ENCODE measurements at places on chromosomes 11 and 22.

DNA sequence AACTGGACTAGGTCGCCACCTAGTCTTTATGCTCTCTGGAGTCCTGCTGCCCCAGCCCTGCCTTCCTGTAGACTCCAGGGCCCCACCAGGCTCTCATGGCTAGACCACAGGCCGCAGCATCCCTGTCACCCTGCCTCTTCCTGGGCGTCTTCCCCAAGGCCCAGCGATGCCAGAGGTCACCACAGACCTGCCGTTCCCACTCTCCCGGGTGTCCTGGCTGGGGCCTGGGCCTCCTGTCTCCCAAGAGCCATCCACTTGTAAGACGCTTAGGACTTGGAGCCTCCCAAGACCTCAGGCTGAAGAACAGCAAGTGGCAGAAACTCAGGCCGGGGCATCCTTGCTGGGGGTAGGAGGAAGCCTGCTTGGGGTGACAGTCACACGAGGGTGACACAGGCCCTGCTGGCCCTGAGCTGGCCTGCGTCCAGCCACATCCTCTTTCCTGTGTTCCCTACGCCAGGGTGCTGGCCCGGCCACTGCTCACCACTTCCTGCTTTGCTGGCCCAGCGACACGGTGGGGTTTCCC is 2.0 kb upstream of the TCIRG1 start:
- DNase-seq = no peak

DNA sequence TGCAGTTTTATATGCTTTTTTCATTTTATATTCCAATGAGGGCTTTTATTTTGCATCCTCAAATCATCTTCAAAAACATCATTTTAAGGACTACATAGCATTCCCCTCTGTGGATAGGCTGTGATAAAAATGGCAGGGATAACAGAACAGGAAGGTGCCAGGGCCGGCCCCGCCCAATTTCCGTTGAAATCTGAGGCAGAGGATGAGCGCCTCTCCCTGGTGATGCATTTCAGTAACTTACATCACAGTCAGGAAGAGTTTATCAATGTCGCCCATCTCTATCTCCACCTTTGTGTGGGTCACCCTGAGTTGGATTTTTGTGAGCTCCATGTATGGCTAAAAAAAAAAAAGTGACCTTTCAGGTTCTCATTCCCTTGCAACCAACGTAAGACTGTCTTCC is 201.6 kb downstream of the DSCAML1 start:
- no peak for DNase-seq

DNA sequence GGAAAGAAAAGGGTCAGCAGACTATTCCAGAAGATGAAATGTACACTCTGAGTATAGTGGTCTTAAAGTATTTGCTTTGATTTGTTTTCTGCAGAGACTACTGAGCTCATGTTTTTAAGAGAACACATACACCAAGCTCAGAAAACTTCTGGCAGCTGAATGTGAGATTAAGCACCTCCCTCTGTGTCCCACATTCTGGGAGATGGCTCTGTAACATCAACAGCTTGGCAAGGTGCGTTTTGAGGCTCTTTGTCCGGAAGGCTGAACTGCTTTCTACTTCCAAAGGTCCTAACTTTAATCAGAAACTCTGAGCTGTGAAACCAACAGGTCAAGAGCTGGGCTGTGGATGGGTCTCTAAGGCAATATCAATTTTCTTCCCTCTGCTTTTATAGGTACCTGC is 36.4 kb upstream of the GLYAT start:
- DNase-seq = no peak

DNA sequence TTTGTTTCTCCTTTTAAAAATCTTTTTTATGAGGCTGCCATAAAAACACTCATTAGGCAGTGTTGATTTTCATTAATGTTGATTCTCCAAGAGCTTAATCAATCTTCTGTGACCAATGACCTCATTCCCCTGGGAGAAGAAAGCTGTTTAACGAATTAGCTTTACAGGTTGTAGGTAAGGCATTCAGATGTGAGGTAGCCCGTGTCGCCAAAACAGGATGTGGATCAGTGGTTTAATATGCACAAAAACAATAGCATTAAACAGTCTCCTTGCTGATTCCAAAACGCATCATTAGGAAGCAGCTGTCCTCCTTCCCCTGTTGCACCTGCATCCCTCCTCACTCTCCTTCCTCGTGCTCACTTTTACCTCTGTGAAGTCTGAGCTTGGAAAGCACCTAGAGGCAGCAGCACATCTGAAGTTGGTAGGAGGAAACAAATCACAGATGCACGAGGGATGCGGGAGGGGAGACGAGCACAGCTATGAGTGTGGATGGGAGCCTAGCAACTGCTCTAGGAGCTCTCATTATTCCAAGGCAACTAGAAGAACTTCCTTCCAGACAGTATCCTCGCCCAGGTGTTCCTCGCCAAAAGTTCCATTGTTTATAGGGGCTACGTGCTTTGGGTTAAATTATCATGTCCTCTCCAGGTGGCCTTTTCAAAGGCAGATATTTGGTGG is 179.4 kb upstream of the SNX19 start:
- no peak for DNase-seq

DNA sequence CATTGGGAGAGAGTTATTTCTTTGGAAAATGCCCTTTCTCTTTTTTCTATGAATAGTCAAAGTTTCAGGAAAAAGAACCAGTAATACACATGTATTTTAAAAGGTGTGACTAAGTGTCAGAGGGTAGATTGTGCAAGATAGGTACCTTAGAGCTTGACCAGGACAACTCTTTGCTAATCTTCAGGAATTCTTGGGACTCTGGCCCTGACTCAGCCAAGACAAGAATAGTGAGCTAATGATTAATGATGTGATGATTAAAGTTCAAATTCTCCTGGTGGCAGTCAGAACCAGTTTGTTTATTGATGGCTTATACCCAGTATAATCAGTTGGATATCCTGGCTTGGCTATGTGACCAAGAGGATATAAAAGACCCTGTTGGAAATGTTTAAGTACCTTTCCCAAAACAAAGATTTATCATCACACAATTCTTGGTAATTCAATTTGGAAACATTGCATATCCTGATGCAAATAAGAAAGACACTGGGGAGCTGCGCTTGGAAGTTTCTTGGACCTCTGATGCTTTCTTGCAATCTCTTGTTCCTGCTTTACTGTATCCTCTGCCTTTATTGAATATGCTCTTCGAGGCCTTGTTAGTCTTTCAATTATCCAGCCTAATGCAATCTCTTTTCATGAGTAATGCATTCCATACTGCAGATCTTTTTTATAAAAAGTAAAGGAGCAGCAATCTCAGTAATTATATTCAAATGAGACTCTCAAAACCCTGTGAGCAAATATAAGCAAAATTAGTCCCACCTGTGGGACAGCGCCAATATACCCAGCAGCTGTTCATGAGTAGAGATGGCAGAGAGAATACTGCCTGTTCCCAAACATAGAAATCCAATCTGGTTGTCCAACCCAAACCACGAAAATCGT is 48.0 kb upstream of the CEP126 start:
- DNase-seq = no peak

GRCh38 chr22:43887391-43887790 is 4.4 kb downstream of the PNPLA5 start:
- DNase-seq = no peak

DNA sequence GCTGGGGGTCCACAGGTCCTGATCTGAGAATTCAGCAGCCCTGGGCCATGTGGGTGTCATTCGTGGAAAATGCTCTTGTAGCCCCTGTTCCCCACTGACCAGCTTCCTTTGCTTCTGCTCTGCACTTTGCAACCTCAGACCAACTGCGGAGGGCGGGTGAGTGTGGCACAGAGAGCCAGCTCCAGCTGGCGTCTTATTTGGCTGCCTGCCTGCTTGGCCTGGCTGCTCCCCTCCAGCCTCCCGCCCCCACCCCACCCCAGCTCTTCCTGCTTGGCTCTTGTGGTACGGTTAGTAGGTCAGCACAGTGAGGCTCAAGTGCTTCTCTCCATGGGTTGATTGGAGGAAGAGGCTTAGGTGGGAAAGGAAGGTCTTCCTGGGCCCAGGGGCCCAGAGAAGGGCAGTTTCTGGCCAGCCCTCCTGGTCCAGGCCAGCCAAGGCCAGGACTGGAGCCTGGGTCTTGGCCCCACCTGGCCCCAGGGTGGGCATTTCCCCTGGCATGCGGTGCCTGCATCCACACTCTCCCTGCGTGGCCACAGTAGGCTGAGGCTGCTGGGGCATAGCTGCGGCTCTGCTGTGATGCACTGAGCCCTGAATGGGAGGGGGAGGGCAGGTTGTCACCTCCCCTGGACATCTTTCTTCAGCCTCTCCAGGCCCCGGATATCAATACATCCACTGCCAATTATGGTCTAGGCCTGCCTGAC is 26.5 kb downstream of the MYO7A start:
- no peak for DNase-seq

DNA sequence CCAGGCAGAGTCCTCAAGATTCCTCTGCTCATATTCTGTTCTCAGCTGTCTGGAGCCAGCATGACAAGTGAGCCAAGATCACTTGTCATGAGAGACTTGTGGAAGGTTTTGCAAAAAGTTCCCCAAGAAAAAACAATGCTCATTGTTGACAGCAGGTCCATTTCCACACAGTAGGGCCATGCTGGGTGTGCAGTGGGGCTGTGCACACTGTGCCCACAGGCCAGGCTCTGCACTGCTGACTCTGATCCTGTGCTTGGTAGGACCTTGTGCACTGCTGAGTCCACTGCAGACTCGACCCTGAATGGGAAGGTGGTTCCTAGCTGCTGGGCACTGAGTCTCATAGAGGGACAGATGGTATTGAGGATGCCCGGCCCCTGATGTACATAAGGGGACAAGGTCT is 33.9 kb upstream of the IGLL5 start:
- DNase-seq = no peak

GRCh38 chr11:43984039-43984438 is 41.6 kb downstream of the C11orf96 start:
- no peak for DNase-seq

DNA sequence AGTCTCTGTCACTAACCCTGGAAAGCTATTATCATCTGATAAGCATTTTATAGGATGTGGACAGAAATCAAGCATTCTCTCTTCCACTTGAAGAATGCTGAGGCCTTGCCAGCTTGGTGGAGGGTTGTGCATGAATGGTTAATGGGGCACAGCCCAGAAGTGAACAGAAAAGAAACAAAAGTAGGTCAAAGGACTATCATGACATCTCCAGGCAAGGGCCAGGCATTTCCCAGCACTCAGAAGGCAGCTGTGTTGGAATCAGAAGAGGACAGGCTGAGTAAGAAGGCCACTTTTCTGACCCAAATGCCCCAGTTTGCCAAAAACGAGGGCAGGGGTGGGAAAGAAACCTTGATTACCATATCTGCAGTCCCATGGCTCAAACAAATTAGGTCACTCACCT is 12.4 kb downstream of the TENM4 start:
- no peak for DNase-seq

- no peak for DNase-seq
Observed at GRCh38 chr11:12860827-12861226, 148.3 kb upstream of the RASSF10 start.

DNA sequence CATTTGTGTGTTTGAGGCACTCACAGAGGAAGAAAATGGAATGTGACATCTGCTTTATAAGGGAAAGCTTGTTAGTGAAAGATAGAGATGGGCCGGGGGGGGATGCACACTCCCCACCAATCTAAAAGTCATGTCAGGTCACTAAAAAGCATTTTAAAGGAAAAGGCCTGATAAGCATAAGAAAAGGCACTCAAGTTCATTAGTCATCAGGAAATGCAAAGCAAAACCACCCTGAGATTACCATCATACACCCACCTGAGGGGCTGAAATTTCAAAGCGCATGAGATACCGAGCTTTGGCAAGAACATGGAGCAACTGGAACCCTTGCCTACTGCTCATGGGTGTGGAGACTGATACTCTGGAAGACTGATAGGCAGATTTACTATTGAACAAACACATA is 77.9 kb upstream of the ANO1 start:
- no peak for DNase-seq

DNA sequence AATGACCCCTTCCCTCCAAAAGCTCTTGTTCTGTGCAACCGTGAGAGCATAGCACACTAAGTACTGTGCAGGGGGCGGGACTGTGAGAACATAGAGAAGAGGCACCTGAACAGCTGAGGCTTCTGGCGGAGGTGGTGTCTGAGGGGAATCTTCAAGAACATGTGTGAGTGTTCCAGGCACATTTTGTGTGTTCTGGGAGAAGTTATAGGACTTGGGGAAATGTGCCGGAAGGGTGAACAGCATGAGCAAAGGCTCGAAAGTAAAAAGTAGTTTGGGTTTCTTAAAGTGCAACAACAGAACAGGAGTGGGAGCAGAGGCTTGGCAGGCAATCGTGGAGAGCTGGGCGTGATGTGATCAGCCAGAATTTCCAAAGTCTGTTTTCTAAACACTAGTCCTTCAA is 12.4 kb upstream of the SYN3 start:
- DNase-seq = no peak

GRCh38 chr22:40631925-40632324 is 4.6 kb downstream of the MRTFA start:
- DNase-seq = no peak

DNA sequence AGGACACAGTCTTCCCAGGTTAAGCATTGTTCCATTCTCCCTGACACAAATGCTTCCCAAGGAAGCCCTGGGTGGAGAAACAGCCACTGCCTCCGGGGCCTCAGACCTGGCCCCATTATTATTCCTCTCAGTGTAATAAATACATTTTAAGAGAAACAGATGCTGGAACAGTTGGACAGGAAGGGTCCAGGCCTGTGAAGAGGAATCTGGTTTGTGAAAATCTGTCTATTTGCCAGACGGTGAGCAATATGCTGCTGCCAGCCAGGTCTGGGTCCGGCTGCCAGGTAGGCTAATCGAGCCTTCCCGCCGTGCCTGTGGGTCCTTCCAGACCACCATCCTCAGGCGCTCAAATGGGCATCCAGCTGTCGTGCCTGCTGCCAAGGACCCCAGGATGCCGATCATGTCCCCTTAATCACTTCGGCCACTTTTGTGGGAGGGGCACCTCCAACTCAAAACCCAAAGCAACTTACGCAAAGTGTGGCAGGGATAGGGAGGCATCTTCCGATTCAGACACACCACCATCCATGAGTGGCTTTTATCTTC is 528.4 kb downstream of the MIAT start:
- DNase-seq = no peak

DNA sequence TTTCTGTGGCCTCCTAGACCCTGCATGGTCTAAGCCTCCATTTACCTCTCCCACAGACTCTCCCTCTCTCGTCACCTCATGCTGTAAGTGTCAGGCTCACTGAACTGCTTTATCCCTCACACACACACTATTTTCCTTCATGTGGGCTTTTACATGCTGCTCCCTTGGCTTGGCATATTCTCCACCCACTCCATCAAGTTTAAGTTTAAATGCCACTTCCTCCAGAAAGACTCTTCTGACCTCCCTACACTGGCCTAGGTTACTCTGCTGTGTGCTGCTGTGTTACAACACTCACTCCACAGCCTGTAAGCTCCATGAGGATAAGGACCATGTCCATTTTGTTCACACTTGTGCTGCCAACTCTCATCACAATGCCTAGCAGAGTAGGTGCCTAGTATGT is 2.5 kb downstream of the DCHS1 start:
- no peak for DNase-seq

DNA sequence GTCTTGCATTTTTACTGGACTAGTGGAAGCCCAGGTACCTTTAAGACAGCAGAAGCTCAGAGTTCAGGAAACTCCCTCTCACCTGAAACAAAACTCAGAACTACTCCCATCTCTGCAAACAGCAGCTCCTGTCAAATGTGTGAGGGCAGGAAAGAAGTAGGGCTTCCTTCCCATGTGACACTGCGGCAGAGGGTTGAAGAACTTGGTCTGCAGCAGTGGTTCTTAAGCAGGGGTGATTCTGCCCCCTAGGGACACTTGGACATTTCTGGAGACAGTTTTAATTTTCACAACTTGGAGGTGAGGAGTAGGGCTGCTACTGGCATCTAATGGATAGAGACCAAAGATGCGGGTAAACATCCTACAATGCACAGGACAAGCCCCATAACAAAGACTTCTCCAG is 63.4 kb downstream of the RCN1 start:
- DNase-seq = no peak
